IPS-NIHi11 (cell line): ENCODE measurements at places on chromosomes 16 and 17.

DNA sequence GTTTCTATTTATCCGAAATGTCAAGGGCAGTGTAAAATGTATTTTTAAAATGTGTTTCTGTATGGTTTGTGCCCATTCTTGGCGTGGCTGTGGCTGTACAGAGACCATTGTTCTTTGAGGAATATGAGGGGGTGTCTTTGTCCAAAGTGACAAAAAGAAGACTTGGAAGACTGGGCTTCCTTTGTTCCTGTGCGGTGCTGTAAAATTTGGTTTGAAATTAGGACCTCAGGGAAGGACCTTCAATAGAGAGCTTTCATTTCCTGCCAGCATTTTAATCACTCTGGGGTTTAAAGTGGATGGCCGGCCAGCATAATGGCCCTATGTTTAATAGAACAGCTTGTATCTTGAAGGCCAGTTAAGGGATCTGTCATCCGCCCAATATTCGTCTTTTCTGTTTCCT is 190.1 kb upstream of the TBX2 start:
- DNase-seq: no peak

DNA sequence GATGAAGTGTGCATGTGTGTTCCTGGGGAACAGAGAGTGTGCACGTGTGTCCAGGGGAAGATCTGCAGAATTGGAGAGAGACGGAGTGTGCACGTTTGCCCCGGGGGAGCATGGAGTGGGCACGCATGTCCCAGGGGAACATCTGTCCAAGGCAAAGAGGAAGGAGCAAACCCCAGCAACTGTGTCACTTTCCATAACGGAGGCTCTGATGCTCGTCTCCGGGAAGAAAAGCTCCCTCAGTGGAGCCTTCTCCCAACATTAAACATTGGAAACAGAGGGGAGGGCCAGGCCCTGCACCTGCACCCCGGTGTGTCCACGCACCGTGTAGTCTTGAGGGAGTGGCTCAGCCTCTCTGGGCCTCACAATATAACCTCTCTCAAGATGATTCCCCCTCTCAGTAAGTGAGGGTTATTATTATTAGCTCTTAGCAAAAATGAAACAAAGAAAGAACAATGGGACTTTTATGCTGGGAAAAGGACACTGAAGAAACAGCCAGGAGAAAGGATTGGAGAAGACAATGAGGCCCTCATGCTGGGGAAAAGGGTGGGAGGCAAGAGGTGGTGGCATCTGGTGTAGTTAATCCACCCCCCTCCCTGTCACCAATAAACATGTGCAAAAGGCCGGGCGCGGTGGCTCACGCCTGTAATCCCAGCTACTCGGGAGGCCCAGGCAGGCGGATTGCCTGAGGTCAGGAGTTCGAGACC is 7.6 kb downstream of the RAB40B start:
- DNase-seq: no peak

DNA sequence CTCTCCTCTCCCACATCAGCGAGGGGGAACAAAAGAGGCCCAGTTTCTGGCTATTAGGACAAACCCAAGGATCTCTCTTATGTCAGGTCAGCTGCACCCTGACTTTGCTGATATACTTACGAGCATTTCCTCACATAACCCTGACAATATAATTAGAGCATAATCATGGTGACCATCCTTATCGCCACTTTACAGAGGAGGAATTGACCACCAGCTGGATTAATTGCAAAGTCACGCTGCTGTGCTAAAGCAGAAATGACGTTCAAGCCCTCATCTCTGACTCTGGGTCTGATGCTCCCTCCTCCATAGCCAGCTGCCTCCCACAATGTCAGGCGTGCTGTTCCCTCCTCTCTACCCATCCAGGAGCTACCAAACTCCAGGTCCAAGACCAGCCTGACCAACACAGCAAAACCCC is 42.6 kb downstream of the TRARG1 start:
- no peak for DNase-seq

GRCh38 chr16:3266873-3267537 is 10.6 kb upstream of the MEFV start:
- peak; percentile 38 for DNase-seq
